Amniotic stem cell (primary cell): ENCODE measurements at places on chromosomes 6 and 20.
A peak's percentile ranks its signal among the peaks of the same experiment; 100 is the strongest.

- DNase-seq, result no peak
These were observed 62.9 kb downstream of the TENT5A start for GRCh38 chr6:81689580-81689979.

GRCh38 chr6:3892603-3893002 is 43.4 kb downstream of the FAM50B start:
- DNase-seq, result no peak

DNA sequence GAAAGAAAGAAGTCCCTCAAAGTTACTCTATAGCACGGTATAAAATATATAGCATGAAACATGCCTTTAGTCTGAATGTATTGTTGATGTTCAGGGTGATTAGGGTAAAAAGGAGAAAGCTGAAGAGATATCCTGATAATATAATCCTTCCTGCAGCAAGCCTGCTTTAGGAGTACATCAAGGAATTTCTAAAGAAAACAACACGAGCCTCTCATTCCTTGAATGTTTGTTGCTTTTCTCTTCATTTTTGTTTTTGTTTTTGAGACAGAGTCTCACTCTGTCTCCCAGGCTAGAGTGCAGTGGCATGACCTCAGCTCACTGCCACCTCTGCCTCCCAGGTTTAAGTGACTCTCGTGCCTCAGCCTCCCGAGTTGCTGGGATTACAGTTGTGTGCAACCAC is 79.1 kb downstream of the CD164 start:
- DNase-seq, result no peak

- no peak for DNase-seq
These were observed 49.3 kb downstream of the ELOVL5 start for GRCh38 chr6:53299331-53300005.

GRCh38 chr6:116168148-116168547 is 42.2 kb upstream of the COL10A1 start:
- DNase-seq, result no peak

- DNase-seq, result no peak
These were observed 26.2 kb downstream of the RRAGD start for GRCh38 chr6:89385846-89386245.

DNA sequence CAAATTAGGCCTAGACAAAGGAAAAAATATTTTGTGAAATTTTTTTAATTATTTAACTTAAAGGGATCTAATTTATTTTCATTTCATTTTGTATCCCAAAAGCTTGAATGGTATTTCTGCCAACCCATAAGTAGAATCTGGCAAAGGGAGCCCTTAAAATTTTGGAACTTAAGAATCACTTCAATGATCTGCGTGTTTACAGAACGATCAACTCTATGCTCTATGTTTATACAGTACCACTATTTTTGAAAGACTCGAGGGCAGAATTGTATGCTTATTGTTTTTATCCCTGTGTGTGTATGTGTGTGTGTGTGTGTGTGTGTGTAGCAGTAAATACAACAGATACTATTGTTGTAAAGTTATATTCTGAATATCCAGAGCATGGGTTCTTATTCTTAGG is 39.2 kb downstream of the METTL24 start:
- no peak for DNase-seq

DNA sequence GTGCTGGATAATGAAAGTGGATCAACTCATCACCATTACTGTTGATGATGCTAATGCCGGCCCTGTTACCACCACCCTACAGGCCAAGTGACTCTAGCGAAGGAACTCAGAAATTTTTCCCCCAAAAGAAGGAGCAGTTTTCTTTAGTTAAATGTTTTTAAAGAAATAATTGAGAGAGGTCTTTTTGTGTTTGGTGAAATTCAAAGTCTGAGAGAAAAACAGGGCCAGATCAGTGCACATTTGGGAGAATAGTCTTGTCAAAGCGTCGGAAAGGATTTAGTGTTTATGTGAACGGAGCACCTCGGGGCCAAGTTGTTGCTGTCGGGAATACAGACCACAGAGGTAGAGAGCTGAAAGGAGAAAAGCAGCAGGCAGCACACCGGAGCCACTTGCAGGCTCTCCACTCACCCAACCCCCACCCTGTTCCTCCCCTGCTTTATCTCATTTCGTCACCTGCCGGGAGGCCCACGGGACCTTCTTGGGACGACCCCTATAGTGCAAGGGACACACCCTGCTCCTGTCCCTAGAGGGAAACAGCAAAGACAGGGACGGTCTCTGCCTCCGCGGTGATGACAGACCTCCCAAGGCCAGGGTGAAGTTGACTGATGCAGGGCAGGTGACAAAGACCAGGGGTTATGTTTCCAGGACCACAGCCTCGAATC is 6.8 kb downstream of the TFAP2B start:
- no peak for DNase-seq

GRCh38 chr6:13803581-13803980 is 10.8 kb downstream of the MCUR1 start:
- DNase-seq, result no peak

- DNase-seq, result no peak
These were observed 263.6 kb downstream of the EYA4 start for GRCh38 chr6:133504761-133505160.

GRCh38 chr6:37456816-37457560 is 24.0 kb downstream of the CMTR1 start:
- DNase-seq, result peak; percentile 33

GRCh38 chr6:158019416-158019815 is 37.8 kb downstream of the SYNJ2 start:
- DNase-seq, result no peak

DNA sequence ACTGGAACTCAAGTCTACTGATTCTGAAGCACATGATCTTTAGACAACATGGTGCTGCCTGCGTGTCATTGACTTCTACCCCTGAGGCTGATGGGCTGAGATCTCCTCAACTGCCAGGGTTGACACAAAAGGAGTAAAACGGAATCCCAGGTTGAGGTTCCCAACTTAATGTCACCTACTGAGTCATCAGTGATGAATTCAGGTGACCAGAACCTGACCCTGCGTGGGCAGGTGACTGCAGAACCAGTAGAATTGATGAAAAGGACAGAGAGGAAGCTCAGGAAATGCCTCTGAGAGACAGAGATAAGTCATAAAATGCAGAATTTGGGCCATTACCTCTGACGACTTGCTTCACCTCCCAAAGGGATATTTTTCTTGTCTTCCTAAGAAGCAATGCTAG is 7.7 kb upstream of the KIZ start:
- DNase-seq, result no peak

- peak; percentile 69 for DNase-seq
These were observed at the start of gene ZSCAN12 for GRCh38 chr6:28399350-28400121. TSS of gene ZSCAN12 (minus strand) at chr6:28399747. CDS start at chr6:28398405, 1,342 bp downstream.

- DNase-seq, result no peak
These were observed 28.3 kb downstream of the RSPO4 start for GRCh38 chr20:973785-974194.

- no peak for DNase-seq
These were observed 16.8 kb upstream of the TCFL5 start for GRCh38 chr20:62878244-62879038.

GRCh38 chr6:101747716-101748115 is 354.2 kb downstream of the GRIK2 start:
- no peak for DNase-seq

DNA sequence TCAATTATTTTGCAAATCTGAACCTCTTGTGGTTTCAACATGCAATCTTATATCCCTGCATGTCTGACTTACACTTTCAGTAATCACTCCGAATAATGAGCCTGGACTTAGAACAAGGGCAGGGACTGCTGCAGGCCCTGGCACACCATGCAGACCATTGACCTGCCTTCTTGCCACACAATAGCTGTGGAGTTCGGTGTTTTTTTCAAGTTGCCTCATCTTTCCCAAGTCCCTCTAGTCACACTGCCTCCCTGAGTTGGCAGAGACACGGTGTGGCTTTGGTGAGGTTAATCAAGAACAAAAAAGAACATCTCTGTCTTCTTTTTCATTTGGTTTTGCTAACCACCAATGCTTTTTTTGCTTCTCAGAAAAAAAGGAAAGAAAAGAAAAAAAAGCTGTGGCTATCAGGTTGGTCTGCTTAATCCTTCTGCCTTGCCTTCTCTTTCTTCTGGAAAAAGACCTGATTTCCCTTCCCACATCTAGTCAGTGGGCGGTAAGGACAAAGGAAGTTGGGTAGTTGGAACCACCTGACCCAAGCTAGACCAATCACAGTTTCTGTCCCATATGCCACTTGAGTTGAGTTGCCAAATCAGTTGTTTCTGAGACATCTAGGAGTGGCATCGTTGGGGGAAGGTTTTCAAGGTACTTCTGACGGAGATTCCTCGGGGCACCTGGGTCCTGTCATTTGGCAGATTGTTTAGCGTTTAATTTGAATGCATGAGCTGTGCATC is 55.9 kb upstream of the TASP1 start:
- DNase-seq, result no peak

- no peak for DNase-seq
These were observed 96.7 kb downstream of the OGFRL1 start for GRCh38 chr6:71385111-71385822.

GRCh38 chr6:79536585-79536953 is 661 bp downstream of the LCA5 start:
- DNase-seq, result no peak

GRCh38 chr6:159608961-159609651 is 83.9 kb downstream of the SOD2 start:
- DNase-seq, result no peak

DNA sequence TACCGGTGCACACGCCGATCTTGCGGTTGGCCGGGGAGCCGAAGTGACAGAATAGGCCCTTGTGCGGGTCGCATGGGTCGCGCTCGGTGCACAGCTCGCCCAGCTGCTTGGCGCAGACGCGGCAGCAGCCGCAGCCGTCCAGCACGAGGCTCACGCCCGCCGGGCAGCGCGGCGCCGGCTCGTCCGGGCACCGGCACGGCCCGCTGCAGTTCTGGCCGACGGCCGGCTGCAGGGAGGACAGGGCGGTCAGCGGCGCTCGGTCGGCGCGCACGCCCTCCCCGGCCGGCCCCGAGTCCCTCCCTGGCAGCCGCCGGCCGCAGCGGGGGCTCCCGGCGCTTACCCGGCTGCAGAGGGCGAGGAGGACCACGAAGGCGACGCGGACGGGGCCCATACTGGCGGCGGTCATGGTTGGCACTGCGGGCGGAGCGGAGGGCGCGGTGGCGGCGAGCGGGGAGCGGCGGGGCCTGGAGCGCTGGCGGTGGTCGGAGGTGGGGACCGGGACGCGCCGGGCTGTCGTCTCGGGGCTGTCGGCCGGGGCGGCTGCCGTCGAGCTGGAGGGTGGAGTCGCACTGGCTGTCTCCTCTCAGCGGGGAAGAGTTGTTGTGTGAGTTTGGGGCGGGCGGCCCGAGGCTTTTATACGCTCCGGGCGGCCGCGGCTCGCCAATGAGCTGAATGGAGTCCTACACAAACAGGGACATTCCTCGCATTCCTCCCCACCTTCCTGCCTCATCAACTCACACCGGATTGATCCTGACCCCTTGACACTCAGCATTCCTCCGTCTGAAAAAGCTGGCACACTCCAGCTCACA is at the start of gene CCN2:
Gene CCN2, minus strand, starts transcription at position 606 of the 809 bp plus-strand sequence. Its CDS starts 200 bp downstream, at position 406.
- peak; percentile 96 for DNase-seq

- no peak for DNase-seq
These were observed 5.4 kb downstream of the IFNGR1 start for GRCh38 chr6:137213813-137214212.

DNA sequence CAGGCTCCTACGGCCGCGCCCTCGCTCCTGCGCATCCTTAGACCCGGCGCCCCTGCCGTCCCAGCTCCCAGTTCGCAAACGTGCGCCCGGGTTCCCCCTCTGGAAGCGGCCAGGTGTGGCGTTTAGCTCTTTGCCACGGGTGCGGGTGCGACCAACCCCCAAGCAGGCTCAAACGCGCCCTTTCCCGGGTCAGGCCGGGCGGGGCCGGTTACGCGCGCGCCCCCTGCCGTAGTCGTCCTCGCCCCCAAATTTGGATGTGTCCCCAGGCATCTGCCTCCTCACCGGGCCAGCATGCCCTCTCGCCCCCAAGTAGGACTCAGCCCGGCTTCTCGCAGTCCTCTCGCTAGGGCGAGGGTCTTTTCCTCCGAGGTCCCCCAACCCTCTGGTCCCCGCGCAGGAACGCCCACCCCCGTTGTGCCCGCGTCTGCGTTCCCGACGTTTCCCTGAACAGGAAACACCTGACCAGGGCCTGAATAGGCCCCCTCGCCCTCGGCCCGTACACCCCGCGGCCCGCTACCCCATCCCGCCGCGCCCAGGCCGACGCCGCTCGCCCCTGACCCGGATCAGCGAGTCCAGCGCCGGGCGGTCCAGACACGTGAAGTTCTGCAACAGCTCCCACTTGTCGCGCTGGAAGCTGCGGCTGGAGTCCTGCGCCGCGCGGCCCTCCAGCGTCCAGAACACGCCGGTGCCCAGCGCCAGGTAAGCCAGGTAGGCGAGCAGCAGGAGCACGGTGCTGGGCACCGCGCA is 520 bp downstream of the KCNK17 start:
- DNase-seq, result no peak

DNA sequence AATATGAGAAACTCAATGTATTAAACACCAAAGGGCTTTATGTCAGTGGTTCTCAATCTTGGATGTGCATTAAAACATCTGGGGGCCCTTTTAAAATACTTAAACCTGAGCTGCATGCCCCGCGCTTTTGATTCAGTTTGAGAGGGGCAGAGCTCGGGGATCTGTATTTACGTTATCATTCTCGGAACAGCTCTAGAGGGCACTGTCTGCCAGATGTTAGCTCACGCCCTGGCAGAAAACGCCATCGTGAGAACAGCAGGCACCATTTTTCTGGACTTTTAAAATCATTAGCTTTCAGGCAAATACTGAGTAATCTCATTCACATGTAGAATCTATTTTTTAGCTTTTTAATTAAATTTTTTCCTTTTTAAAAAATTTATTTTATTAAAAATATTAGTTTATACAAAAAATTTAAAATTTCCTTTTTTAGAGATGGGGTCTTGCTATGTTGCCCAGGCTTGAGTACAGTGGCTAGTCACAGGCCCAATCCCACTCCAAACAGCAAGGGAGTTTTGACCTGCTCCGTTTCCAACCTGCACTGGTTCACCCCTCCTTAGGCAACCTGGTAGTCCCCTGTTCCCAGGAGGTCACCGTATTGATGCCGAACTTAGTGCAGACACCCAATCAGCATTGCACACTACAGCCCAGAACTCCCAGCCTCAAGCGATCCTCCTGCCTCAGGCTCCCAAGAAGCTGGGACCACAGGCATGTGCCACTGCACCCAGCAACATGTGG is 30.0 kb upstream of the ZNF133 start:
- no peak for DNase-seq

DNA sequence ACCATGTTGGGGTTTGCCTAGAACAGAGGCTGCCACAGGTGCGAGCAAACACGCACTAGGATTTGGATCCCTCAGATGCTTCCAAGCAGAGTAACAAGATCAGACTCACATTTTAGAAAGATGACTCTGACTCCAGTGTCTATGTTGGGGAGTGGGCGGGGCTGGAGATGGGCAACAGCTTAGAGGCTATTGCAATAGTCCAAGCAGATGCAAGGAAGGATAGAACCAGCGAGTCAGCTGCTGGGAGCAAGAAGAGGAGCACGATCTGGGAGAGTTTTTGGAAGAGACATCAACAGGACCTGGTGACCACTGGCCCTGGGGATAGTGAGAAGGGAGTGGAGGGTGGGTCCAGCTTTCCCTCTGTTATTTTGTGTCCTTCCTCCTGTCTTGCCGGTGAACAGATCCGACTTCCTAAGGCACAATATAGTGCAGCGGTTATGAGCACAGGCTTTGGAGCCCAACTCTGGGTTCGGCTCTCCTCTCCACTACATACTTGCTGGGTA is 52.7 kb downstream of the FGD2 start:
- DNase-seq, result no peak

GRCh38 chr20:44284032-44284431 is 27.0 kb downstream of the FITM2 start:
- no peak for DNase-seq
